ENCODE measurements at places on chromosomes 16 and 17. TPM values are rescaled to one million over a fixed set of nuclear protein-coding genes. Genes with fewer than 3 reads are reported as not detected.

CCL4 gene
- 3.2 TPM for polyA plus RNA-seq

SMIM5 gene
- 6.9 TPM for polyA plus RNA-seq

NPIPB12 gene
- polyA plus RNA-seq = 22.5 TPM

WNT3 gene
- polyA plus RNA-seq = 2.7 TPM

OR3A3 gene
- not detected for polyA plus RNA-seq

DHRS11 gene
- polyA plus RNA-seq = 7.0 TPM

CIAO2B gene
- polyA plus RNA-seq = 88.3 TPM

CFAP52 gene
- 0.43 TPM for polyA plus RNA-seq

PLA2G10 gene
- polyA plus RNA-seq = 0.72 TPM

AURKB gene
- polyA plus RNA-seq = 14.9 TPM

SPIRE2 gene
- 3.1 TPM for polyA plus RNA-seq

HSBP1 gene
- polyA plus RNA-seq = 105 TPM

MILR1 gene
- 6.9 TPM for polyA plus RNA-seq

RBFOX1 gene
- 84.2 TPM for polyA plus RNA-seq

TNRC6C gene
- polyA plus RNA-seq = 10.4 TPM

STX1B gene
- 1.2 TPM for polyA plus RNA-seq

PITPNM3 gene
- polyA plus RNA-seq = 5.9 TPM

NUPR1 gene
- polyA plus RNA-seq = 29.7 TPM

SBK1 gene
- 24.7 TPM for polyA plus RNA-seq

ARL5C gene
- polyA plus RNA-seq = not detected

CLEC10A gene
- 1.7 TPM for polyA plus RNA-seq

ZNF287 gene
- polyA plus RNA-seq = 4.9 TPM

PTX4 gene
- 0.59 TPM for polyA plus RNA-seq

HEATR9 gene
- not detected for polyA plus RNA-seq

IRX5 gene
- polyA plus RNA-seq = 1.1 TPM

CCL8 gene
- polyA plus RNA-seq = 0.46 TPM

ADAMTS18 gene
- polyA plus RNA-seq = 3.7 TPM

TP53TG3C gene
- polyA plus RNA-seq = not detected

PRAC2 gene
- polyA plus RNA-seq = not detected

UNK gene
- 30.9 TPM for polyA plus RNA-seq

GINS2 gene
- 6.5 TPM for polyA plus RNA-seq

UNC45B gene
- 250 TPM for polyA plus RNA-seq

SARM1 gene
- polyA plus RNA-seq = 6.4 TPM

IGSF6 gene
- 4.5 TPM for polyA plus RNA-seq

ZNF48 gene
- polyA plus RNA-seq = 7.0 TPM
